ENCODE measurements at places on chromosomes 4 and X.

- ATAC-seq = no peak
Measured at GRCh38 chr4:137065311-137065710, 467.0 kb downstream of the PCDH18 start.

DNA sequence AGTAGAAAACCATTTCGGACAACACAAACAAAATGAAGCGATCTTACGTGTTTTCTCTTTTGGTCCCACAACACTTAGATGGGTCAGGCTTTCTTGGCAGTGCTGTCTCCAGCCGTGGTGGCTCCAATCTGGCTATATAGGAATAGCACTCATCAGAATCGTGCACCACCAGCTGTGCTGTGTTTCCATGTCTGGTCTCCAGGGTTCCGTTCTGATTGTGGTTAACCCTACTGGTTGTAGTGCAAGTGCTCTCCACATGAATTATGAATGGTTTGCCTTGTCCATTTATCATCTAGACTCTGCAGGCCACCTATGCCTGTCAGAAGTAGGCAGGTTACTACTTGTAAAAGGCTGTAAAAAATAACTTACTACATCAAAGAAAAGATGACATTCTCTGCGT lies 536.3 kb downstream of the IQCM start:
- no peak for ATAC-seq

GRCh38 chr4:181822005-181822375 lies 421.2 kb upstream of the TENM3 start:
- ATAC-seq = no peak

- no peak for ATAC-seq
Measured at GRCh38 chr4:101954351-101954750, 163.8 kb downstream of the BANK1 start.

- no peak for ATAC-seq
Measured at GRCh38 chr4:11866391-11866790, 437.7 kb upstream of the HS3ST1 start.

DNA sequence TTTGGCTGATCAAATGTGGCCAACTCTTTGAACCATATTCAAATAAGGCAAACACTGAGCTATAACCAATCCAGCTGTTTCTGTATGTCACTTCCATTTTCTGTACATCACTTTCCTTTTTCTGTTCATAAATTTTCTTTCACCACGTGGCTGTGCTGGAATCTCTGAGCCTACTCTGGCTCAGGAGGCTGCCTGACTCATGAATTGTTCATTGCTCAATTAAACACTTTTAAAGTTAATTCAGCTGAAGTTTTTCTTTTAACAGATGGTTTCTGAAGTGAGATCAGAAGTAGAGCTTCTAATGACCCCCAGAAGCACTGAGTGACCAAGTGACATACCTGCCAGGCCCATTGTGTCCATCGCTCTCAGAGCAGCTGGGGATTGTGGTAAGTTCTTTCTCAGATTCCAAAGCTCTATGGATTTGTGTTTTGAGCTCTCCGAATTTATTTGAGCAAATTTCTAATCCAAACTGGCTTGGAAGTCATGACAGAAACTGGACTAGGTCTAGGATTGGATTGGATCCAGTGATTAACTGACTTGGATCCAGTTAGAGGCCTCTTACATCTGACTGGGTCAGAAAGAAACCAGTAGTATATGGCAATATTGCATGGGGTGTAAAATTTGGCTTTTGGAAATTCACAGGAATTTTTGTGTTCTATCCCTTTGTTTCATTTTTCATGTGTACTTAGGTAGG lies 121.2 kb upstream of the BANK1 start:
- no peak for ATAC-seq

- no peak for ATAC-seq
Measured at GRCh38 chr4:57040510-57040909, 61.8 kb downstream of the POLR2B start.

DNA sequence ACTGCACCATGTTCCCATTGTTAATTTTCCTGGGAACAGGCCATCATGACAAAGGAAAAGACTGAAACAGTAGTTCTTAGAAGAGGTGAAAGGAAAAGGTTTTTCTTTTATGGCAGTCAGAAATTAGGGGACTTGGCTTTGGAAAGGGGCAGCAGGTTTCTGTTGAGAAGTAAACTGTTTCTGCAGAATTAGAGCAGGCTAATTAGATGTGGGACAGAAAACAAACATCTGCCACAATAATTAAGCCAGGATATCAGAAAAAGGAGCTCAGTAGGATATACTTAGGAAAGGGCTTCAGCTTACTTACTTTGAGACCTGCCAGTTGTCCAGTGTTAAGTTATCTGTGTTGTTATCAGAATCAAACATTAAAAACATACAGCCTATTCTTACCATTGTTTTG lies 36.7 kb upstream of the STPG2 start:
- no peak for ATAC-seq

DNA sequence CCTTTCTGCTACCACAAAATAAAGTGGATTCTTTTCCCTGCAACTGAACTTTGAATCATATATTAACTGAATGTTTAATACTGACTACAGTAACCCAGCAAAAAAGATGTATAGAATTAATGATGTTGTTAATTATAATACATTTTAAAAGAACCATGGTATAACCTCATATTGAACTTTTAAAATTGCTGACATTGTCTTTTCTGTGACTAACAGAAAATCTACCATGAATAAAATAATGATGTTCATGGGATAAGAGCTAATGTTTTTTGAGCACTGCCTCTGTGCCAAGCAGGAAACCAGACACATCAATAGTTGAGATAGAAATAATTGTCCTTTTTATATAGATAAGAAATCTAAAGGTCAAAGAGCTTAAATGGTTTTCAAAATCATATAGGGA lies 691.9 kb downstream of the PDHA2 start:
- ATAC-seq = no peak

DNA sequence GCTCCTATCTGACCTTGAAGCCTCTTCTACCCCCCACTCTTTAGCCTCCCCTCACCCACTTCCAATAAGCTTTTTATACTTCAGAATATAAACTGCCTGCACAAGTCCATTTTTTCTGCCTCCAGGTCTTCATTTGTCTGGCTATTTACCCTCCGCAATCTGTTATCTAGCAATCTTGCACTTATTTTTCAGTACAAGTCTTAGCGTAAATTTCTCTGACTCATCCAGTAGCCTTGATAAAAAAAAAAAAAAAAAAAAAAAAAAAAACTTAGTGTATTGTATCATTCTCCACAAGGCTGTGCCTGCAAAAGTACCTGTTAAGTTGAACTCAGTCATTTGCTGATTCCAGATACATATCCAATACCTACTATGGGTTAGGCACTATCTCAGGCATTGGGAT lies 219.5 kb upstream of the DKK2 start:
- ATAC-seq = no peak

DNA sequence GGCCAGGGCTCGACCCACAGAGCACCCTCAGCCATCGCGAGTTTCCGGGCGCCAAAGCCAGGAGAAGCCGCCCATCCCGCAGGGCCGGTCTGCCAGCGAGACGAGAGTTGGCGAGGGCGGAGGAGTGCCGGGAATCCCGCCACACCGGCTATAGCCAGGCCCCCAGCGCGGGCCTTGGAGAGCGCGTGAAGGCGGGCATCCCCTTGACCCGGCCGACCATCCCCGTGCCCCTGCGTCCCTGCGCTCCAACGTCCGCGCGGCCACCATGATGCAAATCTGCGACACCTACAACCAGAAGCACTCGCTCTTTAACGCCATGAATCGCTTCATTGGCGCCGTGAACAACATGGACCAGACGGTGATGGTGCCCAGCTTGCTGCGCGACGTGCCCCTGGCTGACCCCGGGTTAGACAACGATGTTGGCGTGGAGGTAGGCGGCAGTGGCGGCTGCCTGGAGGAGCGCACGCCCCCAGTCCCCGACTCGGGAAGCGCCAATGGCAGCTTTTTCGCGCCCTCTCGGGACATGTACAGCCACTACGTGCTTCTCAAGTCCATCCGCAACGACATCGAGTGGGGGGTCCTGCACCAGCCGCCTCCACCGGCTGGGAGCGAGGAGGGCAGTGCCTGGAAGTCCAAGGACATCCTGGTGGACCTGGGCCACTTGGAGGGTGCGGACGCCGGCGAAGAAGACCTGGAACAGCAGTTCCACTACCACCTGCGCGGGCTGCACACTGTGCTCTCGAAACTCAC lies 3.6 kb downstream of the MID1IP1 start:
- no peak for ATAC-seq

GRCh38 chr4:176545872-176546271 lies 226.1 kb downstream of the SPCS3 start:
- no peak for ATAC-seq

- no peak for ATAC-seq
Measured at GRCh38 chr4:160772668-160773067, 1391.1 kb downstream of the FSTL5 start.

- ATAC-seq = no peak
Measured at GRCh38 chr4:72909461-72909860, 160.1 kb downstream of the COX18 start.

DNA sequence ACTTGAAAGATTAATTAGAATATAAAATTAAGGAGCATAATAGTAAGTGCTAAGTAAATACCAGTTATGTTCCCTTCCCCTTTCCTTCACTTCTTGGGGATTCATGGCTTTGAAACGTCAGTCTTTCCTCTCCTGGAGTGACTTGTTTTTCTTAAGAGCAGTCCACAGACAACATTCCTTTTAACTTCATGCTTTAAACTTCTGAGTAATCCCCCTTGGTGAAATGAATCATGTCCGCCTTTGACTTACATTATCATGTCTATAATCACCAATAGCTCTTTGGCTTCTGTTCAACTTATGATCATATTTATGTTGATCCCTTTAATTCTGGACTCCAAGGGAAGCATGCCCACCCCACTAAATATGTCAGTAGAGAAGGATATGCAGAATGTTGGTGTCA lies 1012.1 kb upstream of the SLIT2 start:
- ATAC-seq = no peak

- ATAC-seq = no peak
Measured at GRCh38 chr4:164874789-164875188, 2.2 kb upstream of the APELA start.

DNA sequence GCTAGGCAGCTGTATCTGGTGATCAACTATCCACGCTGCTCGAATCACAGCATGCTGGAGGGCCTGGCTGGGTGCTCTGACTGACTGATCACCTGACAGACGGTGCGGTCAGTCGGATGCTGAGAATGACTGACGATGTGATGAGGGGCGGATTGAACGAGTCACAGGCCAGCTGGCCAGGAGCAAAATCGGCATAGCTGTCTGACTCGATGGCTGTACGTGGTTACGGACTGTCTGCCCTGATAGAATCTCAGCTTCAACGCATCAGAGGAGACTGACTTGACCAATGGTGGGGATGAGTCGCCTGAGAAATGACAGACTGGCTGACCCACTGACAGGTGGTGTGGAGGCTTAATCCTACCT lies 1.0 kb upstream of the SUV39H1 start:
- ATAC-seq = no peak

DNA sequence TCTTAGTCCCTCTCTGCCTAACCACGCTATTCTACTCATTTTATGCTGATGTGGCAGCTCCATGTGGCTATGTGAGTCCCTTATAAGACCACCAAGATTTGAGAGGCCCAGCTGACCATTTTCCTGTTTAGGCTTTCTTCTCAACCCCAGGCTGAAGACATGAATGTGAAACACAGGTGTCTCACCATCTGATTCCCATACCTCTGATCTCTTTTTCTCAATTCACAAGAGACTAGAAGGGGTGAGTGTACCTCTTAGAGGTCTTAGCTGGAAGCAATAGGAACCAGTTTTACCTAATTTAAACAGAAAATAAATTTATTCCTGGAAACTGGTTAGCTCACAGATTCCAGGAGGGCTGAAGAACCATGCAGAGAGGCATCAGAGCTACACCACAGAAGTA lies 276.5 kb upstream of the FMR1 start:
- no peak for ATAC-seq

- ATAC-seq = no peak
Measured at GRCh38 chr4:13615161-13615560, 12.4 kb downstream of the BOD1L1 start.

DNA sequence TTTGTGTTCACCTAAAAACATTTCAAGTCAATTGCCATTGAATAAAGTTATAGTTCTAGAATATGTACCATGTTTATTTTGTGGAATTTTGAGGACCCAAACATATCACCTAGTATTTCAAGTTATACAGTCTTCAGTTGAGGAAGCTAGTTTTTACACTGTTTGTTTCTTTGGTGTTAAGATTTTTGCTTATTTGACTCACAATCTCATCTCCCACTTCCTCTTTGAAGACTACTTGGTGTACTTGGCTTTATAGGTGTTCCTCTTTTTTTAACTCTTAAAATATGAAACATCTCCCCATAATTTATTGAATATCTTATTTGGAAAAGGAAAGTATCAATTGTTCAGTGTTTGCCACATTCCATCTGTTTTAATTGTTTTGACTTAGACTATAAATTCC lies 675.4 kb downstream of the RAPGEF2 start:
- ATAC-seq = no peak

DNA sequence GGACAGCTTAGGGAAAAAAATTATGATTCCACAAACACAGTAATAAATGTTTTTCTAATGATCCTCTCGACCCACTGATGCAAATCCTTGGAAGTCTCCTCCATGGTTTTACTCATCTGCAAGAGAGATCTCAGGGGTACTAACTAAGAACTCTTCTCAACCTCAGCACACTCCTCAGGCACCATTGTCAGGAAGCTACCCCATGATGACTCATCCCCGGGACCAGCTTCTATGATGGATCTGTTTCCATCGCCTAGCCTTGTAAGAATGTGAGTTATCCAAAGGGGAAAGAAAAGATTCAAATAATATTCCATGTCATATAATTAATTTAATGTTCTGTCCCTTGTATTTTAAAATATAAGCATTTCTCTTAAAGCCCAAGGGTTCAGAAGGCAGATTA lies 816.1 kb upstream of the IGFBP7 start:
- no peak for ATAC-seq

DNA sequence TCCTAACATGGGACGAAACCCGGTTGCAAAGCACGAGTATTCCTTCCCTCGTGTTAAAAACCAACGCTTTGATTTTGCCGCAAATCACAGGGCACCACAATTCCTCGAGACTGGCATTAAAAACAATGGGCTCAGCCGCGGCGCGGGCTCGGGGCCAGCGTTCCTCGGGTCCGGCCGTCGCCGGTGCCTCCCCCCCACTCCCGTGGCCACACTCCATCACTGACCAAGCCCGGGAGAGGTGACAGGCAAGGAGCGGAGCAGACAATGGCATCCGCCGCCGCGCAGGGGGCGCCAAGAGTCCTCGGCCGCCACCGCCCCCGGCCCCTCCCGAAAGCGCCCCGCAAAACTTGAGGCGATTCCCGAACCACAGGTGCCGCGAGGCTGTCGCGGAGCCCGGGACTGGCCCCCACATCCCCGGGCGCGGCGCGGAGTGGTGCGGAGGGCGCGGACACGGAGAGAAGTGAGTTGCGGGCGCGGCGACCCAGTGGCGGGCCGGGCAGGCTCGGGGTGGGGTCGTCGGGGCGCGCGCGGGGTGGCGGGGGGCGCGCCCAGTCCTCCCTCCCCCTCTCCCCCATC lies 445 bp downstream of the AP1S2 start:
- peak; percentile 26 for ATAC-seq

GRCh38 chr4:89000844-89001360 lies 56.1 kb downstream of the FAM13A start:
- ATAC-seq = peak; percentile 25

DNA sequence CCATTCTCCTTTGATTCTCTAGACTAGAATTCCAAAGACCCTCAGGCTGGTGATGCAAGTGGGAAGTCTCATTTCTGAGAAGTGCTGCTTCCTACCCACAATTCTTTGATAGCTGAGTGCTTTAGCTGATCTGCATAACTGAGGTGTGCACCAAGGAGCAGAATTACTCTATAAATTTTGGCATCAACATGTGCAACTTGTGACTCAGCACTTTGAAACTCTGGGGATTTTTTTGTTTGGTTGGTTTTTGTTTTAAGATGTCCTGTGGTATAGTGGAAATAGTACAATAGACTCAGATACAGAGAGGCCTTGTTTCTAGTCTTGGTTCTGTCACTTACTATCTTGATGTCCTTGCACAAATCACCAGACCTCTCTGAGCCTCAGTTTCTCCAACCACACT lies 148.4 kb downstream of the AR start:
- no peak for ATAC-seq

All from gastroesophageal sphincter (tissue), 4 donors.